ENCODE measurements at places on chromosomes 16 and 17.
A peak's percentile ranks its signal among the peaks of the same experiment; 100 is the strongest.

- no peak for DNase-seq
Observed at GRCh38 chr16:78972006-78972405, 628.5 kb downstream of the MAF start.

DNA sequence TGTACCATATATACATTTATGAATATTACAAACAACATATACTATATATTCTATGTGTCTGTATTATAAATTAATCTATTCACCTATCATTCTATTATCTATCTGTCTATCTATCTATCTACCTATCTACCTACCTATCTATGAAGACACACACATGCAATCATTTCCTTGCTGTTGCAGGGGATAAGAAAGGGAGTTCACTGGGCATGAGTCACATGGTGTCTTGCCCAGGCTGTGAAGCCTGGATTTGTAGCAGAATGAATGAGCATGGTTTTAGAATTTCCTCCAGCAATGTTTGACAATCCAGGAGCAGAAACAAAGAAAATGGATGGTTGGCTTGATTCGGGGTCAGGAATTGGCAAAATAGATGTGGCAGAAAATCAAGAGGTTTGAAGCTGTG is 23.2 kb upstream of the FAM20A start:
- DNase-seq, result no peak

DNA sequence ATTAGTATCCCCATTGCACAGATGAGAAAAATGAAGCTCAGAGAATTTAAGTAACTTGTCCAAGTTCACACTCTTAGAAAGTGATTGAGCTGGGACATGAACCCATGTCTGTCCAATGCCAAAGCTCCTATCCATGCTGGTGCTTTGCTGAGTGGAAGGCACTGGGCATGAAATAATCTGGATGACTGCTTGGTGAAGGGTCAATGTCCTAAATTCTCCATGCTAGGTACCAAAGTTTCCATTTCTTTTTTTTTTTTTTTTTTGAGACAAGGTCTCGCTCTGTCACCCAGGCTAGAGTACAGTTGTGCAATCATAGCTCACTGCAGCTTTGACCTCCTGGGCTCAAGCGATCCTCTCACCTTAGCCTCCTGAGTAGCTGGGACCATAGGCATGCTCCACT is 153.6 kb upstream of the ERCC4 start:
- DNase-seq, result no peak

DNA sequence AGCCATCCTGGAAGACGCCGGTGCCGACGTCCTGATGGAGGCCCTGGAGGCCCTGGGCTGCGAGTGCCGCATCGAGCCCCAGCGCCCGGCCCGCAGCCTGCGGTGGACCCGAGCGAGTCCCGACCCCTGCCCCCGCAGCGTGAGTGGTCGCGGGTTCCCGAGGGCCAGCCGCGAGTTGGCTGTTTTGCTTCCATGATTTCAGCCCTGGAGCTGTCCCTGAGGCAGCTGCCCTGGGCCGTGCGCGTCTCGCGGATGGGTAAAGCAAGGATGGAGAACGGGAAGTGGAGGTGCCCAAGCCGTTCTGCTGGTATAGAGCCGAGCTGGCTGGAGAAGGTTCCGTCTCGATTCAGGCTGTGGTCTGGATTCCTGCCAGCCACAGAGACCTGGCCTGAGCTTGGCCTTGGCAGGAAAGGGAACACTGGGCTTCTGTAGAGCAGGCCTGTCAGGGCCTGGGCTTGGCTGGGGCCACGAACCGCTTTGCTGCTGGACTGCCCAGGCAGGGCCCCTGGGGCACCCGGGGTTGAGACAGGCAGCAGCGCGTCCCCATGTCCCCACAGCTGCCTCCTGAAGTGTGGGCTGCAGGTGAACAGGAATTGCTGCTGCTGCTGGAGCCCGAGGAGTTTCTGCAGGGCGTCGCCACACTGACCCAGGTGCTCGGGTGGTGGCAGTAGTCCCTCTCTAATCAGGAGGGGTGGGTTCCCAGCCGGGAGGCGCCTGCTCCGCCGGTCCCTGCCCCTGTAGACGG is 941 bp upstream of the MRPS34 start:
- no peak for DNase-seq

GRCh38 chr16:3797904-3798811 is 80.8 kb upstream of the TRAP1 start:
- DNase-seq, result no peak

- no peak for DNase-seq
Observed at GRCh38 chr17:74485841-74486240, 19.4 kb downstream of the CD300A start.

- no peak for DNase-seq
Observed at GRCh38 chr16:87765473-87765775, 362 bp downstream of the KLHDC4 start.

DNA sequence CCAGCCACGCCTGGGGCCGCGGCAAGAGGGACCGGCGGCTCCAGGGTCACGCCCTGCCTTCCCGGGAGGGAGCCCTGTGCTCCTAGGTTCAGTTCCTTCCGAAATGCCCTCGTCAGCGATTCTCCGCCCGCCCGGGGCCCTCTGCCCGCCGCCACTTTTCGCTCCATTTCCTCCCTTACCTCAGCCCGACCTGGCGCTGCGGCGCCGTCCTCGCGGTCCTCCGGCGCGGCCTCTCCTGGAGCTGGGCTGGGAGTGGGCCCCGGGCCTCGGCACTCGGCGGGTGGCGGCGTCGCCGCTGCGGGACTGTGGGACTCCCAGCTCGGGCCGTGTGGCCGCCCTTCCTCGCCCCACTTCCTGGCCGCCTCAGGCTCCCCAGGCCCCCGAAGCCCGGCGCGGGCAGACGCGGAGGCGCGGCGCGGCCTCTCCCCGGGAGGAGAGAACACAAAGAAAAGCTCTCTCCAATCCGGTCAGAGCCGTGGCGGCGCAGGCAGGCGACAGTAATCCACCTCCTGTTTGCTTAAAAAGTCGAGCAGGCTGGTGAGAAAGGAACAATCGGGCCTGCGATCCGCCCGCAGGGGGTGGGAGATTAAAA is 1.6 kb downstream of the BAHCC1 start:
- peak; percentile 64 for DNase-seq
